NCI-H1417 treated with DMSO at 0.1 percent for 48 hours (cell line): ENCODE measurements at places on chromosomes 3 and 15.

- DNase-seq = no peak
Observed at GRCh38 chr3:148175214-148175613, 522.5 kb upstream of the AGTR1 start.

DNA sequence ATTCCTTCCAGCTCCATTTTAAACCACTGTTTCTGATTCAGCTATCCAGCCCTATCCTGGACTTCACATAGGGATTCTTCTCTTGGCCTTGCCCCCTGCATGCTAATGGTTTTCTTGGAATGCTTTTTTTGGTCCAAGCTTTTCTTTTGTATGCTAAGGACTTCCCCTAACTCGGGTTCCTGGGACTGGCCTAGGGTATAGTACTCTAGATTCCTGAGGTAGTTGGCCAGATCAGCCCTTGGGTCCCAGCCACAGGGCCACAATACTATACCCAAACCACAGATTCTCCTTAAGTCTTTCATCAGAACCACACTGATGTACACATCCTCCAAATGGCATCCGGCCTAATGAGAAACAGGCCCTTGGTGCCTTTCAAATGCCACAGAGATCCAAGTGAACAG is 2.8 kb downstream of the FYCO1 start:
- DNase-seq = no peak

DNA sequence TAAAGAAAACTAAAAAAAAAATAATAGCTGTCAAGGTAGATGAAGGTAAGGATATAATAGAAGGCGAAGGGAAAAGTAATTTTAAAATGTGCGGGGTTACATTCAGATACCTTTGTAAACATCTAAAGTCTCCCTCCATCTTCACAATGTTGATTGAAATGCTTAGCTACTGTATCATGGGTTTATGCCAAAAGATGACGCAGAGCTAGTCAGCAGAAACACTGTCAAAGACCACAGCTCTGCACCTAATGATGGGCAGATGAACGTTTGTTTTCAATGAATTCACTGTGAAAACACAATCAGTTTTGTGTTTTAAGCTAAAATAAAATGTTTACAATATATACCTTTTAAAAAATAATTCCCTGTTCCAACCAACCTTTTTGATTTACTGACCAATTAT is 61.2 kb downstream of the RFTN1 start:
- no peak for DNase-seq

- no peak for DNase-seq
Observed at GRCh38 chr3:59069838-59070237, 20.0 kb upstream of the CFAP20DC start.

GRCh38 chr3:119293105-119293870 is 895 bp upstream of the ARHGAP31 start:
- DNase-seq = no peak

DNA sequence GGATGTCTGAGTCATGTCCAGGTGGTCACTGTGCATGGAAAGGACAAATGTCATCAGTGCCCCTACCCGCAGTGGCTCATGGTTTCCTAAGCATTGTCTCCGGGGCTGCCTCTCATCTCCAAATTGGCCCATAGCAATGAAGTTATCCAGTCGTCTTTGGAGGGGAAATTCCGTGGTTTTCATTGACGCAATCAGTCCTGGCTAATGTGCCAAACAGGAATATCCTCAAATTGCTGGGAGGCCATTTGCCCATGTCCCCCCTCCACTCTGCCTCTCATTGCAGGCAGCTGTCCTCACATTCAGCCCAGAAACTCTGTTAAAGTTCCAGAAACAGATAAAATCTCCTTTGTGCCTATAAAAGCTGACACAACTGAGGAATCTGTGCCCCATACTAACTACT is 81.6 kb downstream of the MCTP2 start:
- DNase-seq = no peak
